ENCODE measurements at places on chromosomes 5 and 9.

DNA sequence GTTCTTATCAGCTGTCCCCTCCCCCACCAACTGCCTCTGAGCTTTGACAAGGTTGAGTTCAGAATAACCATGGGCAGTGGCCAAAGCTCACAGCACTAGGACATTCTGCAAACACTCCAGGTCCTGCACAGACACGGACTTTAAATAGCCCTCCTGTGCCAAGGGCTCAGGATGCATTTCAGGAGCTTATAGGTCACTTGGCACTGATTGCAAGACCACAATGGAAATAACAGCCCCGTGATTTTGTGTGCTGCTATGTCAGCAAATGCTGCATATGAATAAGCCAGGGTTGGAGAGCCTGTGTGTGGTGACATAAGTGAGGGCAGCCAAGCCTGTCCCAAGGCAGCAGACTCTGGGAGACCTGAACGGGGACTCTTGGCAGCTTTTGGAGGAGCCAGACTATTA is 150.7 kb downstream of the DMRT2 start:
- no peak for DNase-seq

DNA sequence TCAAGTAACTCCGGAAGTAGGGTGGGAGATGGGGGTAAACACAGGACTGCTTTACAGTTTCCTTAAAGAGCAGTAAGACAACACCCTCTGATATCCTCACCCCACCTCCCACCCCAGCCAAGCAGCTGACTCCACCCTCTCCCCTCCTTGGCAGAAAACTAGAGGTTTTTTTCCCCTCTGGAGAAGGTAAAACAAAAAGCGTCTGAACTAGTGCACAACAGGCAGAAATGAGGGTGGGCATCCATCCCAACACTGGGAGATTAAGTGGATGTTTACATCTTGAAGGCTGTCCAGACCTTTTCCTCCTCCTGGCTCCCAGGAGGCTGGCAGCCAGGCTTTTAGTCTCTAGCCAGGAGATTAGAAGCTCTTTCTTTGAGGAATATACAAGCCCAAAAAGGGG is 13.9 kb upstream of the CTNNAL1 start:
- no peak for DNase-seq

DNA sequence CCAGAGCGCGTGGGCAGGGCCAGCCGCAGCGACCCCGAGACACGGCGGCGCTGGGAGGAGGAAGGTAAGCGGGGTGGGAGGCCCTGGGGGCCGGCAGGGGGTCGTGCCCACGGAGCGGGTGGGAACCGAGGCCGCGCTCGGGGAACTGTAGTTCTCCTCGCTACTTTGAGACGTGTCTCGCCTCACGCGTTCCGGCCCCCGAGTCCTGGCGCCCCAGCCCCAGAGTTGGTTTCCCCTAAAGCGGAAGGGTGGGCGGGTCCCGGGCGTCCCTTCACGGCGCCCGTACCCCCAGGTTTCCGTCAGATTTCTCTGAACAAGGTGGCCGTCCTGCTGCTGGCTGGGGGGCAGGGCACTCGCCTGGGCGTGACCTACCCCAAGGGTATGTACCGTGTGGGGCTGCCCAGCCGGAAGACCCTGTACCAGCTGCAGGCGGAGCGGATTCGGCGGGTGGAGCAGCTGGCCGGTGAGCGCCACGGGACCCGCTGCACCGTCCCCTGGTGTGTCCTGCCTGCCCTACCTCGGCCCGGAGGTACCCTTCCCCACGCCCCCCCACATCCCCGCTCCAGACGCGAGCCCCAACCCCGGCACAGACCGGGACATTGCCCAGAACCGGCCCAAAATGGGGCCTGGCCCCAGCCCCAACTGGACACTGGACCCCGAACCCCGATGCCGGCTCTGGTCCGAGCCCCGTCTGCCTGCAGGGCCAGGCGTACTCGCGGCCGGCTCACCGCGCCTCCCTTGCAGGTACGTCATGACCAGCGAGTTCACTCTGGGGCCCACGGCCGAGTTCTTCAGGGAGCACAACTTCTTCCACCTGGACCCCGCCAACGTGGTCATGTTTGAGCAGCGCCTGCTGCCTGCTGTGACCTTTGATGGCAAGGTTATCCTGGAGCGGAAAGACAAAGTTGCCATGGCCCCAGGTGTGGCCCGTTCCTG is 709 bp downstream of the UAP1L1 start:
- no peak for DNase-seq

GRCh38 chr5:65305913-65306312 is 175.8 kb downstream of the ADAMTS6 start:
- no peak for DNase-seq

DNA sequence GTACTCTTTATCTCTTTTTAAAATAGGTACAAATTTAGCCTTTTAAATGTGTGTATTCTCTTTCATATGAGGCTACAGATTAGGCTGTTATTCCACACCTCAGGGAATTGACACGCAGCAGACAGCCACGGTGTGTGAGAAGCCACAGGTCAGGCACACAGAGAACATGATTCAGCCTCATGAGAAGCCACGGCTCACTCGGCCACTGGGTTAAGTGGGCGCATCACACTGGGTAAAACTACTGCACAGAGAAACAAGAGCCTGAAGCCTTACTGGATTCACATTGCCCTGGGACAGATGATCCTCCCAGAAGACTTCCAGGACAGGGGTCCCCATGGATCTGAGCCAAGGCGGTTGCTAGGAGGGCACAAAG is 28.2 kb downstream of the LPCAT1 start:
- DNase-seq, result no peak

DNA sequence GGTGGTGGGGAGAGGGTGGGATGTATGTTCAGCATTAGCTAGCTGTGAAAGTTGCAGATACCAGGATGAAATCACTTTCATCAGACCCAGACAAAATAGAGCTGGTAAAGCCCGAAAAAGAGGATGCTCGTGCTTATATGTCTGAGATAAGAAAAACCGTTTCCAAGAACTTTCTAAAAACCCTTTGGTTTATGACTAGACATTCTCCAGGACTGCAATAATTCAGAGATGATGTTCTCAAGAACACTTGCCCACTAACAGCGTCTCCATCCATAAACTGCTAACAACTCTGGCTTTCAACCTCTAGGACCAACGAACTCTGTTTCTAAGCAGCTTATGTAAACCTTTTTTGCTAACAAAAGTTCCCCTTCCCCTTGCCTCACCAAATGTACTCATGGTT is 8.4 kb upstream of the AMACR start:
- no peak for DNase-seq

DNA sequence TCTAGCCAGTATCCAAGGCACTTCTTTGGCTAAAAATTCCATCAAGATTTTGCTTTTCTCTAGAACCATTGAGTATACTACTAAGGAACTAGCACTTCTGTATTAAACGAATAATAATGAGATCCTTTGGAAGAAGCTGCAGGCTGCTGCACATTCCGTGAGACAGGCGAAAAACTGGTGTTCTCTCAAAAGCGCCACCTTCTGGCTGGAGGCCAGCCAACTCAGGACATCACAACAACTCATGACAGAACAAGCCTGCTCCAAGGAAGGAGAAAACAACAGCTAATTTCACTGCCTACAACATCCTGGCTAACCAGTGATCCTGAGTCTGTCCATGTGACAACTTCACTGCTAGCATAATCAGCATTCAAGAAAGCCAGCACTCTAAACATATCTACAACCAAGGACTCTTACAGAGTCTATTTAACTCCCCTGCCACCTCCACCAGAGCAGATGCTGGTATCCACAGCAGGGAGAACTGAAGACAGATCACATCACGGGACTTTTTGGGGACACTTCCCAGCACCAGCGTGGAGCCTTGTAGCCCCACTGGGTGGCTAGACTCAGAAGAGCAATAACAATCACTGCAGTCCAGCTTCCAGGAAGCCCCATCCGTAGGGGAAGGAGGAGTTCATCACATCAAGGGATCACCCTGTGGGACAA is 150.5 kb downstream of the YTHDC2 start:
- no peak for DNase-seq

DNA sequence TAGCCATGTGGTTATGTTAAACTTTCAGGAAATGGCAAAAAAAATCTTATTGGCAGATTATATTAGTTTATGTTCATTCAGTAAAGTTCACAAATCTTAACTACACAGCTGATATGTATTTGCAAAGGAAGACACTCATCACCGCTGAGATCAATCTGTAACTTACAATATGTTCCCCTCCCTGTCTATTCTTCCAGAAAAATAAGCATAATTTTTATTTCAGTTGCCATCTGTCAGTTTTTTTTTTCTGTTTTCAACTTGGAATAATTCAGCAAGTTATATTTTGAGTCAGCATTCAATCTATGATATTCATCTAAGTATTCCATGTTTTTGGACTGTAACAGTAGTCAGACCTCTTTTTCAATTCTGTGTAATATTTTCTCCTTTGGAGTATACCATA is 1019.9 kb upstream of the PTPRD start:
- no peak for DNase-seq

DNA sequence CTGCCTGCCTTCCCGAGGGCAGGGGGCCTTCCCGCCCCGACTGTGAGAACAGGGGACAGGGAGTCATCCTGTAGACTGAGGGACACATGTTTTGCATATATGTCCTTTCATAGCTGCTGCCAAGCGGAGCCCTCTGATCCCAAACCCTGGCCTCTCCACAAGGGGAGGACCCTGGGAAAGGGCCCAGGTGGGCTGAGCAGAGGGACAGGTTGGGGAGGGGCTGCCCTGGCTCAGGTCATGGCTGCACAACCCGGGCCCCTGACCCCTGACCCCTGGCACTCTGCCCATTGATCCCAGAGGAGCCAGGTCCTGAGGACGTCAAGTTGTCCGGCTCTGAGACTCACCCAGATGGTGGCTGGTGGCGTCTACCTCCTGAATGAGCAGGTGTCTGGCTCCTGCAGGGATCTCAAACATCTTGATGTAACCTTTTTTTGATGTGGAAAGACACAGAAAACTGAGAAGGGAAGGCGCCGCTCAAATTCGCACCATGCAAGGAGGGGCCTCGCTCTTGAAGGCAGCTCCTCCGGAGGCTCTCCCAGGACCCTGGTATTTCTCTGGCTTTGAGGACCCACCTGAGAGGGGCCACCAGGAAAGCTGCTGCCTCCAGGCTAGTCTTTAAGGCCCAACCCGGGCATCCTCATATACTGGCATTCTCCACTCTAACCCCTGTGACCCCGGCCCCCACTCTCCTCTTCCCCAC is 71.9 kb downstream of the ZNF354C start:
- DNase-seq, result no peak

- no peak for DNase-seq
Observed at GRCh38 chr5:81428861-81429260, 34.9 kb upstream of the ACOT12 start.

DNA sequence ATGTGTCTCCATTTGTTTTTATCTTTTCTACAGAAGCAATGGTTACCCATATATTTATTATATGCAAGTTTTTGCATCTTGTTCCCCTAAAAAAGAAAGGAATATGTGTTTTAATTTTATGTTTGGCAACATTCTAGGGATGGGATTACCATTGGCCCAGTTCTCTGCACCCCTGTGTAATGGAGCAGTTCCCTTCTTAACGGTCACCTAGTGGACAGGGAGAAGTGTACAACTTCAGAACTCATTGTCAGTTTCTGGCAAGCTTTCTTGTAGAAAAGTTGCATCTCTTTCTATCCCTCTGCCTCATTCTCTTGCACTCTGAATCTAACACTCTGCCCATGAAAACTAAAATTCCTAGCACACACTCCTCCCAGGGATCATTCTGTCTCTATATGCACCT is 78.2 kb downstream of the DOCK8 start:
- no peak for DNase-seq

GRCh38 chr5:36928947-36929346 is 52.4 kb downstream of the NIPBL start:
- DNase-seq, result no peak

DNA sequence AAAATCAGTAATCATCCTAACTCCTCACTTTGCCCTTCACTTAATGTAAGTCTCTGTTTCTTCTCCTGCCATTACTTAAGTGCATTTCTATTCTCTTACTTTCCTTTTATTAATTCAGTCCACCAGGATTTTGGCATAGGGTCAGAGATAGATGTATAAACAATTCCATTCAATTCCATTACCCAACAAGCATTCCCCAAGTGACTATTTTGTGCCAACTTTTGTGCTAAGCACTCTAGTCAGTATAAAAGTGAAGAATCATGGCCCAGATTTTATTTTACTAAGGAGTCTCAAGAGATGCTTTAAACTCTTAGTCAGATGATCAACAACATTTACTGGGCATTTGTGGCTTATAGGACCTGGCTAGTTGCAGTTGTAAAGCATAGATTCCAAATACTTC is 159.3 kb downstream of the DMAC1 start:
- no peak for DNase-seq

- no peak for DNase-seq
Observed at GRCh38 chr5:126681970-126682369, 81.2 kb downstream of the PHAX start.

- DNase-seq, result no peak
Observed at GRCh38 chr5:17223367-17224185, 6.1 kb downstream of the BASP1 start.

DNA sequence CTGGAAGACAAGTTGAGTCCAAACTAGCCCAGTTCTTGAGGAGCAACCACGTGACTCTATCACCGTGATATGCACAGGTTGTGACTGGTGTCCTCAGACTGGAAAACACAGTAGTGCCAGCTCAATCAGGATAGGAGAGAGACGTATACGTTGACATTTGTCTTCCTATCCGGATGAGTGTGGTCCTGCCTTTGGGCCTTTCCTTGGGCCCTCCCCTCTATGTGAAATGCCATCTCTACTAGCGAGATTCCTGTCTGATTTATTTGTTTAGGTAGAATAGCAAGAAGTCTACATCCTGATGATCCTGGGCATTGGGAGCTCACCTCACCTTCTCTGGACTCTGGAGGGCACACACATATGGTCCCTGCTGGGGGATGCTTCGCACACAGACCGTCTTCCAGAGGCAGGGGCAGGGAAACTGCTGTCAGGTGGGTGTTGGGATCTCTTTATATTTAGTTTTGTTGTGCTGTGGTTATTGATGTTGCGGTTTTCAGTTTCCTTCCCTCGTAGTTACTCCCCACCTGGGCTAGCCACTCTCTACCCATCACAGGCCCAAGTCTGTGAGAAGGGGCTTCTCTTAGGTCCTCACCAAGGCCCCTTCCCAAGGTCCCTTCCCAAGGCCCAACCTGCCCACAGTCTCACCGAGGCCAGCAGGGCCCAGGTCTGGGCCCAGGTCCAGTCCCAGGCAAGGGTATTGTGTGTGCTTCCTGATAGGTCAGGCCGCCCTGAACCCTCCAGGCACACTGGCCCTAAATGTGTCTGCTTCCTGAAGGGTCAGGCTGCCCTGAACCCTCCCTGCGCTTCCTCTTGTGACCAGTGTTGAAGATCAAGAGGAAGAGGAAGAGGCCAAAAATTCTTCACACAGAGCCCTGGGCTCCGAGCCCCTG is 19.0 kb upstream of the SPINK4 start:
- no peak for DNase-seq

GRCh38 chr5:124349931-124350330 is 396.5 kb downstream of the ZNF608 start:
- no peak for DNase-seq
